ENCODE measurements at places on chromosomes 12 and 14. TPM values are rescaled to one million over a fixed set of nuclear protein-coding genes. Genes with fewer than 3 reads are reported as not detected.

DNA sequence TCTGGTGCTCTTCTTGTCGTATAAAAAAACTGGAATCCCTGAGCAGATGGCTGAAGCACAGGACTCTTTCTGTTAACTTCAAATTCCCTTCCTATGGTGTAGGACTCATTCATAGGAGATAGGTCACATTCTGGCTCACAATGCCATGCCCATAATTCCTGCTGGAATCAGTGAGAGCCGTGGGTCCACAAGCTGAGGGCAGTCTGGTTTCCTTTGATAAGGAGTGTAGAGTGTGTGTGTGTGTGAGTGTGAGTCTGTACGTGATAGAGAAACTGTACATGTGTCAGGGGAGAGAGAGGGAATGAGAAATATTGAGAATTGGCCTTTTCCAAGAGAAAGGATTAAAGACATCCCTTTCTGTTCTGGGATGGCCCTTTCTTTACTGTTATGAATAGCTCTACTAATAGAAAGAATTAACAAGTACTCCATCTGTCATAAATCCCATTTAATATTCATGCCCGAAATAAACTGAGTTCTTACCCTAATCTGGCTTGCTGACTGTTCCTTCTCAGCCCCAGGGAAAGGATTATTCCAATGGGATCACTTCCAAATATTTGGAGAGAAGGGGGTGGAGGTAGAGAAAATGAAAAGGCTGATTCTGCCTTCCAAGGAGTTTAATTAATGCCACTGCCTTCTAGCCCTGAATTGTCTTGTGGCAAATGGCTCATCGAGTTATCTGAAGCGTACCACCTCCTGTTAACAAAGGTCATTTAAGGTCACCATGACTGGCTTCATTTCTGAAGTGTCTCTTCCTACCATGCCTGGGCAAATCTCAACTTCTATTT lies 79.0 kb downstream of the TMX1 start:
- DNase-seq = no peak

Gene CLEC9A
- not detected for total RNA-seq

- DNase-seq = no peak
Measured at GRCh38 chr12:8493084-8493483, 20.2 kb upstream of the CLEC4D start.

Gene AVPR1A
- 0.24 TPM for total RNA-seq
